Hepatic stellate cell (primary cell): ENCODE measurements at places on chromosomes 2 and 18.

DNA sequence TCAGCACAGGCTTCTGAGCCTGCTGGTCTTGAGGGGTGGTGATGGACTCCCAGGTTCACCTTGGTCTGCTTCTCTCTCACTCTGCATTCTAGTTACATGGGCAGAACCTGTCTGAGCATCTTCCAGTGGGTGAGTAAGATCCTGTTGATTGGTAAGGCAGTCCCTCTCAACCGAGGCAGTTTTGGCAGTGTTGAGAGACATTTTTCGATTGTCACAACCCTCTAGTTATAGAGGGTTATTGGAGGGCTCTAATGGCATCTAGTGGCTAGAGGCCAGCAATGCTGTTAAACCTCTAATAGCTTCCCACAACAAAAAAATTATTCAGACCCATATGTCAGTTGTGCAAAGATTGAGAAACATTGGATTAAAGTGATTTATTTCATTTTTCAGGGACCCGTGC lies 9.3 kb upstream of the MGAT5 start:
- DNase-seq, result no peak

DNA sequence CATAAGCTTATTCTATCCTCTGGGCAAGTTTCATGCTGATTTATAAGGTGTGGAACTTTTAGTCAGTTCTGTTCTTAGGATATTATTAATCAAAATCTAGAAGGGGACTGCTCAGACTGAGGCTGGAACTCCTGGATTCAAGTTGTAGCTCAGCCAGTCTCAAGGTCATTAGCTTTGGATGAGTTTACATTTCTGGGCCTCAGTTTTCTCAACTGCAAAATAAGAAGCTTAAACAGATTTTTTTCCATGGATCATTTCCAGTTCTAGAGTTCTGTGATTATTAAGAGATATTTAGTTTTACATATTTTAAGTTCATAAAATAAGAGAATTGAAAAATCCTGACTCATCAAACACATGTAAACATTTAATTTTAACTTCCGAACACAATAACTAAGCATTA lies 442.5 kb upstream of the PKDCC start:
- no peak for DNase-seq

- no peak for DNase-seq
These were observed 15.5 kb downstream of the TTC32 start for GRCh38 chr2:19886261-19886660.

- no peak for DNase-seq
These were observed 66.0 kb upstream of the ACSL3 start for GRCh38 chr2:222794585-222795449.

GRCh38 chr2:37573451-37574388 lies 97.7 kb downstream of the CDC42EP3 start:
- DNase-seq, result no peak

DNA sequence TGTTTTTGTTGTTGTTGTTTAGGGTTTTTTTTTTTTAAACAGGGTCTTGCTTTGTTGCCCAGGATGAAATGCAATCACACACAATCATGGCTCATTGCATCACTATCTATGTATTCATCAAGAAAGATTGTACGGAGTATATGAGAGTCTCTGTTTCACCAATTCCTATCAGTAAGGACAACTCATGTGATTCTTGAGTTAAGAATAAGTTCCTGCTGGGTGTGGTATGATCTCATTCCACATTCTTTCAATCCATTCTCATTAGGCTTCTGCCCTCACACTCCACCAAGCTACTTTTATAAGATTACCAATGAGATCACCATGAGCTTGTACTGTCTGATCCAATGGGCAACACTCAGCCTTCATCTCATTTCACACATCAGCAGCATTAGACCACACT lies 9.1 kb upstream of the AP1S3 start:
- DNase-seq, result peak; percentile 69

DNA sequence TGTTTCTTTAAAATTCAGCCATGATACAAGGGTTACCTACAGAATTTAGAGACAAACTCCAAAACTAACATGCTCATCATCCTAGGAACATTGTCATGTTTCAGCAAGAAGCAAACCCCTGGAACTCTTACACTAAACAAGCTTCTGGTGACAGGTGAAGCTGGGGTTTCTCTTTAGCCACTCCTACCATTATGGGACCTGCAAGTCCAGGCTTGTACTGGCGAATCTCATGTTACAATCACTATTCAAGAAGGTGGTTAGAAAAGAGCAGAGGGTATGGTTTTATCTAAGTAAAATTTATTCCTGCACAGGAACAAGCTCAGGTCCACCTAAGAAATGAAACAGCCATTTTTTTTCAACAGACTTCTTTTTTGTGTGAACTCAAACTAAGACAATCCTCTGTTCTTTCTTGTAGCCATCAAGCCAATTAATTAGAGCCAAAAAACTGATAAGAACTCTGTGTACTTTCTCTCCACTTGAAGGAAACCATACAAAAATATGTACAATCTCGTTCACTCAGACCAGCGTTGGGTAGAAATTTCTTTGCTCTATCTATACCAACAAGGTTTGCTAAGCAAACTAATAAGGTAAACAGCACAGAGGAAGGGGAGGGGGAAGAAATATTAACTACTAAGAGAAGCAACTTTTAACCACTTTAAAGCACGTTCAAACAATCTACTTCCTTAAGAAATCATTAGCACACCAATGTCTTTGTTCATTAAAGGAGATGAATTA lies 63.3 kb upstream of the NEDD4L start:
- no peak for DNase-seq
